ENCODE measurements at places on chromosomes 1 and 21.

GRCh38 chr1:96730574-96731298 lies 9.2 kb downstream of the PTBP2 start:
- no peak for DNase-seq

DNA sequence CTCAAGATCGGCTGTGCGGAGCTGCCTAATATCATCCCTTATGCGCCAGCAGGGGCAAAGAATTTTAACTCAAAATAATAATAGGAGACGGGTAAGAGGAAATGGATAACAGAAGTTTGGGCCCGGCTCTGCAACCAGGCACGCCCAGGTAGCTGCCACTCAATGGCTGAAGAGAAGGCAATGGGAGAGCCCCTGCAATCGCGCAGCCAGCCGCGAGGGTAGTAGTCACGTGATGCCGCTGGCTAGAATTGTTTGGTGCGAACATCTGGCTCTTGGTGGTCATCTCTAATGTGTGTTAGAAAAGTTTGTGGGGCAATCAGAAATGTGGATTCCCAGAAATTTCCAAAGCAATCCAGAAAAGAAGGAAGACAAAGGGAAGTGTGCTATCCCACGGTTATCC lies 12.3 kb downstream of the BARHL2 start:
- no peak for DNase-seq

GRCh38 chr1:119745034-119745433 lies 23.7 kb downstream of the HMGCS2 start:
- no peak for DNase-seq

- DNase-seq: no peak
These were observed 163.8 kb downstream of the SMYD3 start for GRCh38 chr1:246343251-246343650.

DNA sequence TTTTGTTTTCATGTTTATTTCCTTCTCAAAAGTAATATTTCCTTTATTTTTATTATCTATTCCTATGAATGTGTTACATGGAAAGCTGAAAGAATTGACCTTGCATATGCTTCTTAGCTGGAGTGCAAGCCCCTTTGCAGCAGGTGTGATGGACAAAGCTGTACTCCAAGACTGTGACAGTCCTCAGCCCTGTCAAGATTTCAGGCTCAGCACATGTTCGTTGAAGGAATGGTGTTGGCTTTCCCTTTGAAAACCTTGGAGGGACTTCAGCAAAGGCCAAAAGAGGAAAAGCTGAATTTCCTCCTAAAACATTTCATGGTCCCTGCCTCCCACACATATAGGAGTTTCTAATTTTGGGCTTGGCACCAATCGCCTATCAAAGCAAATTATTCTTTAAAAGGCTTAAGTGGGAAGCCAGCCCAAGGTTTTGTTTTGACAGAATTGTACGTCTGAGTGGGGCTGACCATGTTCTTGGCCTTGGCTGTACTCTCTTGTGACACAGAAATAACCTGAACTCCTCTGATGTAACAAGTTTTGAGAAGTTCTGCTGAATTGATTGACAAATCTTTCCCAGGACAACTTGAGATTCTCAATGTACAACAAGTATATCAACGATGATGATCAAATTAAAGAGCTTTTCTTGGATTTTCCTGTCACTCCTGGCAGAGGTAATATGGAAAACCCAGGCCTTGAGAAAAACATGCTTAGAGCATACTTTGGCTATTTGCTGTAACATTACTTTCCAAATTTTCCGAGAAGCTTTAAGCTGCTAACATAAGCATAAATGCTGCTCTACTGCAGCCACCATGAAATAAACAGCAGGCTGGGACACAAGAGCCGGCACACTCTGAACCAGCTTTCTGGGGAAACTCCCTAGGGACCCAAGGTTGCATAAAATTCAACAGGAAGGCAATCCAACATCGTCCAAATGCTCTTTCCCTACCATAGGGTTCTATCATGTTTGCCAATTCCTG lies 135.7 kb upstream of the ZNF648 start:
- DNase-seq: no peak

DNA sequence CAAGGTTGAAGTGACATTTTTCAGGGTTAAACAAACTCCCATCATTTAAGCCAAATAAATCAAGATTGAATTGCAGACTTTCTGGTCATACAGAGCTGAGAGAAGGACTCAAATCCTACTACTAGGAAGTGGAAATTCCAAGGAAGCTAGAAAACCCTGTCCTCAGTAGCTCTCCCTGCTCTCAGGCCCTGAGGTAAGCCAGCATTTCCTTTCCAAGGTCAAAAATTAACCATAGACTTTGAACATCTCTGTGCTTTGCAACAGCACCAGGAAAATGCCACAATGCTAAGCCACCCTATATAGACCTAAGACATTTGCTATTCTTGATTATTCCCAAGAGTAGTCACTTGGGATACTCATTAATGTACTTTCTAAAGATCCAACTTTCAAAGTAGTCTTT lies 45.1 kb downstream of the LUZP1 start:
- DNase-seq: no peak

GRCh38 chr1:36096500-36097432 lies 8.1 kb downstream of the ADPRS start:
- DNase-seq: no peak

GRCh38 chr21:42248783-42249597 lies 30.1 kb downstream of the ABCG1 start:
- no peak for DNase-seq

DNA sequence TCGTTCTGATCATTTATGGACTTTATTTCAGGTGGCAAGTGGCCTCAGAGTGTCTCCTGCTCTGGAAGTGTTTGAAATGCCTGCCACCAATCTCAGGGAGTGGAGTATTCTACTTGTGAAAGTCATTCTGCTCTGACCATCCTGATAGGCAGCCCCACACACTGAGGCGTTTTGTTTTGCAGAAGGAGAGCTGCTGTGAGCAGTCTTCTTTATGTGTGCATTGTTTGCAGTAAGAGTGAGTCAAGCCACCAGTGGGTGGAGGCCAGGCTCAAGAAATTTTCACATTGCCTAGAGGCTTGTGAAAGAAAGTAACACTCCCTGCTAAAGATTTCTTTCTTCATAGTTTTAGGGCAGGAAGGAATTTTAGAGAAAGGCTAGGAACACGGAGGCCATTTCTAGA lies 204.4 kb downstream of the SLC35F3 start:
- no peak for DNase-seq

GRCh38 chr1:219576931-219577730 lies 35.8 kb downstream of the ZC3H11B start:
- no peak for DNase-seq

DNA sequence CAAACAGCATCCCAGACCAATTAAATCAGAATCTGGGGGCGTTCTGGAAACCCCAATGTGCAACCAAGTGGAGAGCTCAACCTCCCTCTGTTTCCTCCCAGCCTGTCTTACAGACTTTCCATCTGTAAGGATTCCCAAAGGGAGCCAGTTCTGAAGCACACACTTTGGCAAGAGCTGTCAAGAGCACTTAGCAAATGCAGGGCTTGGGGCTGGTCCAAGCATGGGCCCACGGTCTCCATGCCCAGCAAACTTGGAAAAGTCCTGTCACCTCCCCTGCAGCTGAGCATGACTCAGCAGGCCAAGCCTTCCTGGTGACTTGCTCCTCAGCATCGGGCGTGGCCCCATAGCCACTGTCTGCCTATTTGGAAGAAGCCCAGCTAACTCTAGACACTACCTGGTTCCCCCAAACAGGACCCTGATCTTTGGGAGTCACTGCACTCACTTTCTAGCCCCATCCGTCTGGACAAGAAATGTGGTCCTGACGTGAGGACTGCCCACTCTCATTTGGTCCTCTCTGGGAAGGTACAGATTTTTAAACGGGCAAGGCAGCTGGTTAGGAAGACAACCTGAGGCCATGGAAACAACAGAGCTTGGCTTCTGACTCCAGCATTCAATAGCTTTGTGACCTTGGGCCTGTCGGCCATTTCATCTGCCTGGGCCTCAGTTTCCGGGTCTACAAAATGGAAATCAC lies 16.9 kb downstream of the SLC2A1 start:
- no peak for DNase-seq

- no peak for DNase-seq
These were observed 4.5 kb downstream of the PLA2G2A start for GRCh38 chr1:19974822-19975416.

- DNase-seq: no peak
These were observed 27.2 kb downstream of the SYT6 start for GRCh38 chr1:114126261-114127095.

DNA sequence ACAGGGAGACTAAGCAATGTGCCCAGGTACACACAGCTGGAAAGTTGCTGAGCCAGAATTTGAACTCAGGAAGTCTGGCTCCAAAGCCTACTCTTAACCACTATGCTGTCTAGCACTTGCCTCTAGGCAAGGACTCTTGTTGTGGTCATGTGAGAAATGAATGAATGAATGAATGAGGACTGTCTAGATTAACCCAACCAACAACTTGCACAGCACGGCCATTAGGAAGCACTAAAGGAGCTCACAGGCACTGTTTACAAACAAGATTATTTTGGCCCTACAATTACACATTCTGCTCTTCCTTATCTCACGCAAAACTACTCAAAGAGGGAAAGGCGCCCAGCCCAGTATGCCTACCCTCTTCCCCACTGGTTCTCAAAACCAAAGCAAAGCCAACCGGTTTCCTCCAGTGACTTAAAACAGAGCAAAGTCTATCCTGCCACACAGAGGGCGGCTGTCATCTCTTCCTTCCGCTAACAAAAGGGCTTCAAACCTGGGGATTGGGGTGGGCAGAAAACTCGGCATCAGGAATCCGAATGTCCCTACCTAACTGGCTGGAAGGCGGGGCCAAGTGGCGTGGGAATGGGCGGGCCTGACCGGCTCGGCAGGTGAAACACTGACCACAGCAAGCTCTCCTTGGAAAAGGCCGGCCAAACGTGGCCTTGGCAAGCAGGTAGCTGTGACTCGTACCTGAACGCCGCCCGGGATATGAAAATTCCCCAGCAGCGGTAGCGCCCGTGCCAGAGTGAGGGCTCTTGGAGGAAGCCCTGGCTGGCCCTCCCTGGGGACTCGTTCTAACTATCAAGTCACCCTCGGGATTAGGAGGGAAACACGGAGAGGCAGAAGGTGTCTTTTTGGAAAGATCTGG lies 948 bp downstream of the STK40 start:
- no peak for DNase-seq

- DNase-seq: no peak
These were observed 9.0 kb downstream of the ADORA1 start for GRCh38 chr1:203136409-203137042.
